ENCODE measurements at places on chromosomes 2 and 18.

DNA sequence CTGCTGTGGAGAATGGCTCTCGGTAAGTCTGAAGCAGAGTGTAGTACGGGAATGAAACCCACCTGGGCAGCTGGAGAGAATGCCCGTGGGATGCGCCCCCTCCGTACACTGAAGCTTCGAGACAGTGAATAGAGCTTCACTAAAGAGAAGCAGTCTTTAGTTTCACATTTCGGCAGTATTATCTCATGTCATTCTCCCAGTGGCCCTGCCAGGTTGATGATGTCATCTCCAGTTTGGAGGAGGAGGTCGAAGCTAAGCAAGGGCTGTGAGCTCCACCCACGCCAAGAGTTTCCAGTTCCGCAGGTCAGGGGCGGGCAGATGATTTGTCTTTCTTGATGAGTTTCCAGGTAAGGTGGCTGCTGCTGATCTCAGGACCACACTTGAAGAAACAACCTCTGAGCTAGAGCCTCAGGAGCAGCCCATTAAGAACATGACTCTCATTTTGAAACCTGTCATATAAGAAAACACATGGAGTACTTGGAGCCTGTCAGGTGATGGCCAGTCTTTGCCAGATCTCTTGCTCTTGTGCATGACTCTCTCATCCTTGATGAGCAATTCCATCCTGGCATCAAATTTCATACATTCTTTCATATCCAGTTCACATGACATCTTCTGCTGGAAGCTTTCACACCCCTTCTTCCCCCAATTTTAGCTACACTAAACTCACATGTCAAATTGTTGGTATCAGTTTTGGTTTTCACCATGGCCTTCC is 475.0 kb downstream of the RNF144A start:
- no peak for DNase-seq

GRCh38 chr2:162308747-162309503 is 9.6 kb downstream of the IFIH1 start:
- no peak for DNase-seq

DNA sequence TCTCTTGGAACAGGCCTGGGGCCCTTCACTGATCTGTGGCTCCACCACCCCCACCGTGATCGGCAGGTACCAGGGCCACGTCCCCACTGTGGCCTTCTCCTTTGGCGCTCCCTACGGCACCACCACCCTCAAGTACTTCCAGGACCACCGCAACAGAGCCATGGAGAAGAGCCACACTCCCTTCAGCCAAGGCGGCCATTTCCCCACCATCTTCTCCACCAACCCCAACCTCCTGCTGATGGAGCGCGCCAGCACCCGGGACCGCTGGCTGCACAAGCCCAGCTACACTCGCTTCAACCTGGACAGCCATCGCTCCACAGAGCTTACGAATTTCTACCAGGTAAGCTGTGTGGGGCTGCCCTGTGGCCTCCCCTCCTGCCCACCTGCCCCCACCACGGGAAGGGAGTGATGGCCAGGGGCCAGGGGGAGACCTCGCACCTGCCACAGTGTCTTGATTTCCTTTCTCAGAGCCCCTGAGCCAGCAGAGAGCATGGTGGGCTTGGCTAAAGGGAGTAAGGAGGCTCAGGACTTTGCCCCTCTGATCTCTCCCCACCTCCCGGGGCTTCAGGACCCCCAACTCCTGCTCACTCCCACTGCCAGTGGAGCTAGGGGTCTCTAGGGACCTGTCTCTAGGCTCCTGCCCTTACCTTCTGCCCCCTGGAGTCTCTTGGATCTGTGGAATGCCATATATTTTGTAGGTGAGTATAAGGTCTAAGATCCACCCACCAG is 65.2 kb downstream of the CIB4 start:
- no peak for DNase-seq

DNA sequence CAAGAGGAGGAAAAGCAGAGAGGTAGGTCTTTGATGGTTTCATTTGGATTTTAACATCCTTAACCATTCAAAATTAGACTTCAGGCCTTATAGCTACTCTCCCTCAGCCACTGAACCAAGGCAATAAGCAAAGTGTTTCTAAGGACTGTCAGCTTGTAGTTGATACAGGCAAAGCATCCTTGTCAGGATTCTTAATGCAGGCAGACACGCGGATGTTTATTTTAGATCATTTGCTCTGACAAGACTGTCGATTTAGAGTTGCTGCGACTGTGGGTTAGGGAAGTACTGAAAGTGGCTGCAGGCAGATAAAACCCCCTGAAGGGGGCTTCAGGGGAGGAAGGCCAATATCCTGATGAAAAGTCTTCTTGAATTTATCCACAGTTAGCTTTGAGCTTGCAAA is 46.6 kb downstream of the CDH20 start:
- DNase-seq: no peak

GRCh38 chr2:25310965-25311864 is 30.5 kb downstream of the DNMT3A start:
- no peak for DNase-seq

GRCh38 chr2:136306836-136307235 is 188.9 kb upstream of the CXCR4 start:
- no peak for DNase-seq

Data from stimulated activated CD8-positive, alpha-beta memory T cell treated with anti-CD3 and anti-CD28 coated beads, Interleukin-2, amount 100 ng/mL, for 1 hour (primary cell).